ENCODE measurements at places on chromosomes 1 and 21. TPM values are rescaled to one million over a fixed set of nuclear protein-coding genes. Genes with fewer than 3 reads are reported as not detected.

DNA sequence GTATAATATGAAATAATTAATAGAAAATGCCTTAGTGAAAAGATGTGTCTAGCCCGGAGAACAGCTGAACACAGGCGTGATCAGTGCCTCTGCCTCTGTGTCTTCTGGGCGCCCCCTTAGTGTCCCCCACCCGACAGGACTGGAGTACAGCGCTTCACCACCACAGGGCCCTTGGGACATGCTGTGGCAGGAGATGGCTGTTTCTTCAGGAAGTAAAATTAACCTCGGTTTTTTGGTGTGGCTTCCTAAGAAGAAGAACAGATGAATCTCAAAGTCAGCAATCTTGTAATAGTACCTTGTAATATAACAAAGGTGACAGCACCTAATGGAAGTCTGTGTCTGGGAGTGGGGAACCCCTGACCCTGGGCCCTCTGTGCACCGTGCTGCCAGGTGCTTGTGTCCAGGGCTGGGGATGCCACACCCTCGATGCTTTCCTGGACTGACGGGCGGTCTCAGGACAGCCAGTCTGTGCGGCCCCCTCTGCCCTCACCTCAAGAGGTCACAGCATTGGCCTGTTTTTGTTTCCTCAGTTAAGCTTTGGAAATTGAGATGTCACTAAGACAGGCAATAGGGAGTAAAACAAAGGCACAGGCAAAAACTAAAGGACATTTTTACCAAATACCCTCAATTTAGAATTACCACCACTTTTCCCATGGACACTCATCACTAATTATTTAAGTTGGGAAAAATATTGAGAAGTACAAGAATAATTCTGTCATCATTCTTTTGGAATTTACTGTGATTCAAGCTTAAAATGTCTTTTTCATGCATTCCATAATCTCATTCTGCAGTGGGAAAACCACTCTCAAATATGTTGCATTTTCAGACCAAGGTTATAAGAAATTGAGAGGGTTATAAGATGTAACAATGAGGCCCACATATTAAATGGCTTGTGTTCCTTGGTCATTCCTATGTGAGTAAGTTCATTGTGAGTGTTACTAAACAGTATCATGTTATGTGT lies 79.3 kb downstream of the ADARB1 start:
- H3K27me3 ChIP-seq: no peaks in the 10 kb centered on the region
- H3K36me3 ChIP-seq: no peaks in the 10 kb centered on the region
- no peak overlapping the region for H3K27ac ChIP-seq
- peaks cover 38% of the 10 kb centered on the region for H3K4me1 ChIP-seq
- H3K4me3 ChIP-seq: no peak overlapping the region

- H3K4me3 ChIP-seq: no peak overlapping the region
- DNase-seq: no peak
- H3K27me3 ChIP-seq: no peaks in the 10 kb centered on the region
- H3K27ac ChIP-seq: no peak overlapping the region
- no peaks in the 10 kb centered on the region for H3K4me1 ChIP-seq
- peaks cover 38% of the 10 kb centered on the region for H3K36me3 ChIP-seq
These were observed 28.9 kb upstream of the ADAM30 start for GRCh38 chr1:119924948-119925898.

GRCh38 chr1:210294999-210295745 lies 33.5 kb upstream of the HHAT start:
- peak; percentile 74 for DNase-seq
- H3K4me3 ChIP-seq: no peak overlapping the region
- H3K36me3 ChIP-seq: no peaks in the 10 kb centered on the region
- H3K27me3 ChIP-seq: no peaks in the 10 kb centered on the region

DNA sequence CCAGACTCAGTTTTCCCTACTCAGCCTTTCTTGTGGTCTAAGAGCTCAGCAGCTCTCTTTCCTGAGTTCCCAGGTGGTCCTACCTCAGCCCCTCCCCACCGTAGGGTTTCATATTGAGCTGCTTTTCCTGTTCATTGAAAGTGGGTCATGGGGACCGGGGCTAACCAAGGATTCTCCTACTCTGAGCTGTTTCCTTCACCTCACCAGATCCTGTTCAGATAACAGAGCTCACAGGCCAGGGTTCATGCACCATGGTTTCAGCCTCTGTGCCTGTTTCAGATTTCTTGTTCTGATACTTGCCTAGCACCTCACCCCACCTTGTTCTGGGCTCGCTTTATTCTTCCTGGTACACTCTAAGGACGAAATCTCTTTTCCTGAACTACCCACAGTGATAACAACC lies 8.5 kb downstream of the UBQLN4 start:
- H3K27ac ChIP-seq: no peak overlapping the region
- peaks cover 42% of the 10 kb centered on the region for H3K36me3 ChIP-seq
- no peak for DNase-seq
- H3K4me3 ChIP-seq: no peak overlapping the region

GRCh38 chr1:232966663-232967062 lies 16.3 kb downstream of the NTPCR start:
- peaks cover 19% of the 10 kb centered on the region for H3K4me1 ChIP-seq
- H3K36me3 ChIP-seq: peaks cover 7% of the 10 kb centered on the region
- no peak overlapping the region for H3K27ac ChIP-seq
- no peaks in the 10 kb centered on the region for H3K27me3 ChIP-seq
- DNase-seq: no peak
- no peak overlapping the region for H3K4me3 ChIP-seq

GRCh38 chr1:19925342-19926070 lies 2.1 kb upstream of the PLA2G2E start:
- no peak for DNase-seq
- no peaks in the 10 kb centered on the region for H3K4me1 ChIP-seq
- no peaks in the 10 kb centered on the region for H3K36me3 ChIP-seq
- no peak overlapping the region for H3K27ac ChIP-seq

DNA sequence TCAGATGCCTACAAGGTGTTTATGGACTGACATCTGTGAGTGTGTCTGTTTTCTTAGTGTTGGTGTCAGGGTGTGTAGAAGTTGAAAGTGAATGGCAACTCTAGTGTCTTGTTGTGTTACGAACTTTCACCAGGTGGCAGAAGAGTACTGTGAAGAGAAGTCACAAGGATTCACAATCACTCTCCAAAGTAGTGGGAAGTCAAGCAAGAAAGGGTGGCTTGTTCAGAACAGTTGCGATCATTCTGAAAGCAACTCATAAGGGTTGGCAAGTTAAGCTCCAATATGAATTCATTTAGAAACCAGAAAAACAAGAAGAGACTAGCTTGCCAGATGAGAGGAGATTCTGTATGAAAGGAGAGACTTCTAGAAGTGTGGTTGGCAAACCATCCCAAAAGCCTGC lies 86.1 kb downstream of the FASLG start:
- no peaks in the 10 kb centered on the region for H3K4me1 ChIP-seq
- no peaks in the 10 kb centered on the region for H3K27me3 ChIP-seq
- no peaks in the 10 kb centered on the region for H3K36me3 ChIP-seq

DNA sequence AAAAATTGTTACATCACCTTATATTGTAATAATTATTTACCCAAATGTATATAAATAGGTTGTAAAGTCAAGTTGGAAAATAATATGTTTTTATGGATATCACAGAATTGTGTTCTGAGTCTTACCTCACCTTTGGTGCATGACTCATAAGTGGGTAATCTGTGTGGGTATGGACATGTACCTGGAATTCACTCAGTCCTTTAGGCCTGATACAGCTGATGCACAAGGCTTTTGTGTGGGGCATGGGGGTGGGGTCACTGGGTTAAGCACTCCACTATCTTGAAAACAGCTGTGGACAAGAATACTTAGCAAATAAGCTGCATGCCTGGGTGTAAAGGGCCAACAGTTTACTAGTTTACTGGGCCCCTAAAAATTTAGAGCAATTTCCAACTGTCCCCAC lies 34.4 kb downstream of the INKA2 start:
- H3K27me3 ChIP-seq: no peaks in the 10 kb centered on the region
- H3K4me1 ChIP-seq: no peaks in the 10 kb centered on the region
- DNase-seq: no peak
- peaks cover 18% of the 10 kb centered on the region for H3K36me3 ChIP-seq
- no peak overlapping the region for H3K27ac ChIP-seq
- H3K4me3 ChIP-seq: no peak overlapping the region

- no peak overlapping the region for H3K27ac ChIP-seq
- H3K36me3 ChIP-seq: no peaks in the 10 kb centered on the region
- H3K4me1 ChIP-seq: peaks cover 10% of the 10 kb centered on the region
- no peak for DNase-seq
- peaks cover 22% of the 10 kb centered on the region for H3K27me3 ChIP-seq
These were observed 27.7 kb downstream of the CR1L start for GRCh38 chr1:207672522-207673130.

- no peaks in the 10 kb centered on the region for H3K36me3 ChIP-seq
- DNase-seq: peak; percentile 32
- H3K27ac ChIP-seq: peak overlapping the region; percentile 83
These were observed 1.3 kb upstream of the MTARC1 start for GRCh38 chr1:220785166-220786056.

Gene ESRRG
- 0.68 TPM for total RNA-seq

Gene FOXD2
- total RNA-seq: not detected

Gene UMODL1
- not detected for total RNA-seq
